Stimulated activated CD8-positive, alpha-beta memory T cell treated with anti-CD3 and anti-CD28 coated beads, Interleukin-2, amount 100 ng/mL, for 1 hour (primary cell): ENCODE measurements at places on chromosomes 7 and 10.

GRCh38 chr10:3908183-3908582, 123.2 kb upstream of the KLF6 start:
- DNase-seq: no peak

DNA sequence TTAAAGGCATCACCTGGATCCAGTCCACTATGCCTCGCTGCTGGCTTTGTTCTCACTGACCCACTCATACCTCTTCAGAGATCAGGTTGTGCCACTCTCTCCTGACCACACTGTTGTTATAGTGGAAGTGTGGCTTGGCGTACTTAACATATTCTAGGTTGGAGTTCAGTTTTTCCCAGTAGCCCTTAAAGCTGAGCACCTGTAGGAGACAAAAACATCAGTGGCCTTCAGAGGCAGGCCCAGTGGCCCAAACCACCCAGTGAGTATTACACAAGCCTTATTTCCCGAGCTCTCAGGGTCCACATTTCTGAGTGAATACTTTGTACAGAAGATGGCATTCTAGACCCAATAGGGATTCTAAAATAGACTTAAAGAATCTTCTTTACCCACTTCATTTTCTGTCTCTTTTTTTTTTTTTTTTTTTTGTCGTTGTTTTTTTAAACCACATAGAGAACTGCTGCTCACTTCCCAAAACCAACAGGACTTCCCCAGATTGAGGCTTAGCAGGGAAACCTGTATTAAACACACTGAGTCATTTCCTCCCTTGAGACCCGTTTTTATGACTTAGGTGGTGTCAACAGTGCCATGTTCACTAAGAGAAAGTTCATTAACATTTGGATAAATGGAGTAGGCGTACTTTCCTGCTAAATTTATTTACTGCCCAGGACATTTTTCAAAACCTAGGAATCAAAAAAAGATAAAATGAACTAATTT, 85.8 kb downstream of the GSAP start:
- no peak for DNase-seq

- DNase-seq: no peak
These were observed 781.5 kb upstream of the POM121L12 start for GRCh38 chr7:52253953-52254352.

DNA sequence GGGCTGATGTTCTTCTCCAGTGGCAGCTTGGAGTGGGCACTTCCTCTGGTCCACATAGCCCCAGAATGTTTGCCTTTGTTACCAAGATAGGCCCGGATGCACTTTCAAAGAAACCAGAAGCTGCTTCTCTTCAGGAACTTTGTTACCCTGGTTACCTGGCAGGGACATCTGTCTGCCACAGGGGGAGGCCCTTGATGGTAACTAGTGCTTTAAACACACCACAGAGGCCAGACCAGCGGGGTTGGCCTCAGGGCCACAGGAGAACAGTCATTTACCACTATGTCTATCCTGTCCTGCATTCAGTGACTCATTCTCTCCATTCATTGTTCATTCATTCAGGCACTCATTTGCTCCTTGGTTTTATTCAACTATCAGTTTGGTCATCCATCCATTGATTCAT, 11.9 kb upstream of the PLEKHA1 start:
- no peak for DNase-seq

DNA sequence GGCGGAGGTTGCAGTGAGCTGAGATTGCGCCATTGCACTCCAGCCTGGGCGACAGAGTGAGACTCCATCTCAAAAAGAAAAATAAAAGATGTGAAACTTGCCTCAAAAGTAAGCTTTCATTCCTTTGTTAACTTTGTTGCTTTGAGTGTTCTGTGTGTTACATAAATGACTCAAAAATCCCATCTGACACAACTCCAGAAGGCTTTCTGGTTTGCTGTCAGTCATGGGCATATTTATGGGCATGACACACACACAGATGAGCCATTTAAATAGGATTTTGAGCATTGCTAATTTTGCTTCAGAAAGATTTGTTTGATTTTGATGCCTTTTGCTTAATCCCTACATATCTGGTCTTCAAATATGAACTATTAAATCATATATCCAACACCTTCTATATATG, 82.6 kb downstream of the CACNB2 start:
- no peak for DNase-seq

DNA sequence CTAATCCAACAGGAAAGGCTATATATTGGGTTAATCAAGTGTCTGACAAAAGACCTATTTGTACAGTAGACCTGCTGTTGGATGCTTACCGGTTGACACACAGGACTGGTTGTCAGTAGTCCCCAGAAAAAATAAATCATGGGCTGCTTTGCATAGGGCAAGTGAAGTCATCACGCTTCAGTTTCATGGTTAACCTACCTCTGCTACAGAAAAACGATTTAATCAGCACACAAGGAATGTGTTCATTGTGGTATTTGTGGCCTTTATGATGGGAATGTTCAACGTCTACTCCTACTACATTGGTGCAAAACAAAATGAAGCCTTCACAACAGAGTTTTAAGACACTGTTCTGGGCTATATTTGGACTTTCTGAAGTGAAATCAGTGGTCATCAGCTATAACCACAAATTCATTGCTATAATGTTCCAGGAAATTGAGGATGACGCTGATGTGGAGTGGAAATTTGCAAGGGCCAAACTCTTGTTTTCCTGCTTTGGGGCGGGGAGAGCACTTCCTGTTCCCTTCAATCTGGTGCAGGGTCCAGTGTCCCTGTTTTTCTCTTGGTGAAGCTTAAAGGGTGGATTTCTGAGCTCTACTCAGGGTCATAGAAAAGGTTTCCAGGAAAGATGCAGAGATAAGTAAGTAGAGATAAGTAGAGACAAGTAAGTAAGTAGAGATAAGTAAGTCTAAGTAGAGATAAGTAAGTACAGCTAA, 39.3 kb upstream of the GGCT start:
- DNase-seq: no peak

- no peak for DNase-seq
These were observed 125.2 kb upstream of the STEAP4 start for GRCh38 chr7:88431882-88432281.

GRCh38 chr10:132481690-132482089, 55.9 kb upstream of the INPP5A start:
- no peak for DNase-seq

- no peak for DNase-seq
These were observed 107.4 kb downstream of the FAM204A start for GRCh38 chr10:118234683-118235082.
